ENCODE measurements at places on chromosomes 12 and 14.

- DNase-seq, result no peak
Observed at GRCh38 chr14:90654831-90655276, 161.4 kb downstream of the TTC7B start.

DNA sequence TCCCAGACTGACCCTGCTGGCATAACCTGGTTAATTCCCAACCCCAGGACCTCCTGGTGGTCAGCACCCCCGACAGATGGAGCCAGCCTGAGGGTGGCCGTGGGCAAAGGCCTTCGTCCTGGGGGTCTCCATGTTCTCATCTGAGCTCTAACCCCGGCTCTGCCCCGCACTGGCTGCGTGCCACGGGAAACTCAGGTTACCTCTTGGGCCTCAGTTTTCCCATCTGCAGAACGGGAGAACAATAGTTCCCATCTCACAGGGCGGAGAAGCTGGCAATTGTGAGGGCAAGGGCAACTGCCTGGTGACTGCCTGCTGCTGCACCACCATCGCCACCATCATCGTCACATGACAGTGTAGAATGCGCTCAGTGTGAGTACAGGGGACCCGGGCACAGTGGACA is 77.9 kb downstream of the RFLNA start:
- no peak for DNase-seq

- DNase-seq, result no peak
Observed at GRCh38 chr14:53848854-53849253, 107.8 kb downstream of the BMP4 start.

GRCh38 chr12:117261247-117261646 is 71.0 kb upstream of the FBXO21 start:
- DNase-seq, result no peak

- DNase-seq, result no peak
Observed at GRCh38 chr14:60647081-60647836, 2.0 kb downstream of the SIX1 start.

DNA sequence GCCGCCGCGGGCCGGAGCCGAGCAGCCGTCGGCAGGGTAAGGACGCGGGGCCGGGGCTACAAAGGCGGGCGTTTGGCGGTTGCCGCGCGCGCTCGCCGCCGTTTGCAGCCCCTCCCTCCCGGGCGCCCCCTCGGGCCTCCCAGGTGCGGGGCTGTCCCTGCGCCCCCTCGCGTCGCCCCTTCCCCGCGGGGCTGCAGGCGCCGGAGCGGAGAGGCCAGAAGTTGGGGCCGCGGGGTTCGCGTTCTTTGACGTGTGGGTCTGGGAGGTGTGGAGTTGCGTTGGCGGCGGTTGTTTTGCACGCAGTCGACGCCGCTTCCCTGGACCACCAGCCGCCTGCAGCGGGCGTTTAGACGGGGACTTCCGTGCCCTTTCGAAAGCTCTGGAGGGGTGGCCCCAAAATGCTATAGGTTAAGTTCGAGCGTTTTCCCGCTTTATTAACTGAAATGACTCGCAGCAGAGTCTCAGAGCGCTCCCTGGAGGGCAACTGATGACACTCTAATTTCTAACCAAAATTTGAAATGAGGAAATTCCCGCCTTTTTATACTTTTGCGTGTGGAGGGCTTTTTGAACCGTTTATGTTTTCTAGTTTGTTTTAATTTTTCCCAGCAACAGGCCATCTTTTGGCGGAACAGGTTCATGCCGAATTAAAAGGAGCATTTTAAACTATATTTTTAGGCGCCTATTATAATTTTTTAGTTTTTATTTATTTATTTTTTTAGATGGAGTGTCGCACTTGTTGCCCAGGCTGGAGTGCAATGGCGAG is 902 bp downstream of the TMPO start:
- DNase-seq, result peak; percentile 34

DNA sequence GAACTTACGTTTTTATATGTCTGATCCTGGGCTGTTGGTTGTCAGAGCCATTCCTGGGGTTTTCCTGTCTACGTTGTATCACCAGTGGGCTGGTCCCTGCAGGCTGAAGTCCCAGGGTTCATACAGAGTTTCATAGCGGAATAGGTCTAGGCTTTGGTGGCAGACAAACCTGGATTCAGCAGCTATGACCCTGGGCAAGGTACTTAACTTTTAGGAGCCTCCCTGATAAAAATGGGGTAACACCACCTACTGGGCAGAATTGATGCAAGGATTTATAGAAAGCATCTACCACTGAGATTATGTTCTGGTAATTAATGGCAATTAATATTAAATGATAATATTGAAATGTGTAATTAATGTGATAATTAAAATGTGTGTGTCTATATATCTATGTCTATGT is 141.2 kb downstream of the SYNE2 start:
- DNase-seq, result no peak

DNA sequence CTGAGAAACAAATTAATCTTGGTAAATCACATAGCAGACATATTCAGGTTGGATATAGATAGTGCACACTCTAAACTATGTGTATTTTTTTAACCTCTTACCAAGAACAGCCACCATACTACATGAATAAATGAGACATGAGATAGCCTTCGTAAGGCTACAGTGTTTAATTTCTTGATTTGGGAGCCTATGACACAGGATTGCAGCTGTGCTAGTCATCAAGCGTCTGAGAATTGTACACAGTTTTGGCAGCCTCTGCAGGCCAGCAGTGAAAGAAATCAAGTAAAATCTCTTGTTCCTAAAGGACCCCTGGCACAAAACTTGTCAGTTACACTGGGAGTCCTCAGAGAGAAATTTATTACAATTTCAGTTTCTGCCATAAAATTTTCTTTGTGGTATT is 236.1 kb downstream of the C12orf50 start:
- no peak for DNase-seq

DNA sequence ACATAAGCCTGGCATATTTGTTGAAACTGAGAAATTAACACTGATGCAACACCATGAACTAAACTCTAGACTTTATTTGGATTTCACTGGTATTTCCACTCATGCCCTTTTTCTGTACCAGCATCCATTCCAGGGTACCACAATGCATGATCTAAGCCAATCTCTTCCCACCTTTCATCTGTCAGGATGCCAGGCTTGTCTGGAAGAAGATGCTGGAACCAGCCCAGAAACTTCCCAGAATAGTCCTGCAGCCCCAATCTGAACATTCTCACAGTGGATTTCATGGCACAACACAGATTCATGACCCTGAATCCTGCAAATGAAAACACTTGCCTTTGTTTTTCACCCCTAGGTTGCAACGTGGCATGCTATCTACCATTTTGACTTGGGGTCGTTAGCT is 189.3 kb upstream of the LHX5 start:
- DNase-seq, result no peak

DNA sequence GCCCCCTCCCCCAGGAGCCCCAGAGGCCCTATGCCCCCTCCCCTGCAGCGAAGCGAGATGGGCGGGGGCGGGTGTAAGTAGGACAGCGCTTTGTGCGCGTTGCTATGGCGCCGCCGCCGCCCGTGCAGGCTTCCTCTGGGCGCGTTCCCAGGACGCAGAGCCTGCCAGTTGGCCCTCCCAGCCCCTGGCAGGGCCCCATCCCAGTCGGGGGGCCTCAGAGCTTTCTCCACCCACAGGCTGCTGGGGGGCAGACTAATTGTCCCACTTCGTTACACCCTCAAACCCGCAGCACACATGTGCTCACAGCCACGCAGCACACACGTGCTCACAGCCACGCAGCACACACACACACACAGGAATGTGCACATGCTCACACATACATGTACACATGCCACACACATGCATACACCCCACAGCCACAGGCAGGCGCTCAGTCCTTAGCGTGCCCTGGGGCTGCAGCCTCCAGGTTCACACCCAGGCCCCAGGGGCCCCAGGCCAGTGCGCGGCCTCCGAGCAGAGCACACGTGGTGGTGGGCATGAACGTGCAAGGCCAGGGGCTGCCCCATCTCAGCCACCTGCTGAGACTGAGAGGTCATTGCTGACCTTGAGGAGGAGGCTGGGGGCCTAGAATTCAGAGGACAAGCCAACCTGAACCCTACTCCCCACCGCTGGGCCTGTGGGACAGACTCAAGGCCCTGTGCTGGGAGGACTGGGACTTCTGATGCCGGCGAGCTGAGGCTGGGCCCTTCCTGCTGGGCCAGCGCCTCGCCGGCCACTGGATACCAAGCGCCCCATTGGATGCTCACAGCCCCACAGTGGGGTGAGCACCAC is 15.6 kb downstream of the TRMT61A start:
- no peak for DNase-seq

GRCh38 chr12:116067892-116068291 is 209.6 kb downstream of the MED13L start:
- no peak for DNase-seq

- no peak for DNase-seq
Observed at GRCh38 chr14:55349565-55349964, 62.1 kb downstream of the ATG14 start.

- no peak for DNase-seq
Observed at GRCh38 chr14:97603201-97603600, 806.0 kb downstream of the VRK1 start.

GRCh38 chr14:101954501-101954900 is 9.9 kb upstream of the DYNC1H1 start:
- DNase-seq, result no peak

GRCh38 chr12:123441523-123442164 is 5.2 kb upstream of the RILPL2 start:
- DNase-seq, result no peak

- no peak for DNase-seq
Observed at GRCh38 chr12:123984903-123985302, 11.9 kb downstream of the ZNF664 start.

DNA sequence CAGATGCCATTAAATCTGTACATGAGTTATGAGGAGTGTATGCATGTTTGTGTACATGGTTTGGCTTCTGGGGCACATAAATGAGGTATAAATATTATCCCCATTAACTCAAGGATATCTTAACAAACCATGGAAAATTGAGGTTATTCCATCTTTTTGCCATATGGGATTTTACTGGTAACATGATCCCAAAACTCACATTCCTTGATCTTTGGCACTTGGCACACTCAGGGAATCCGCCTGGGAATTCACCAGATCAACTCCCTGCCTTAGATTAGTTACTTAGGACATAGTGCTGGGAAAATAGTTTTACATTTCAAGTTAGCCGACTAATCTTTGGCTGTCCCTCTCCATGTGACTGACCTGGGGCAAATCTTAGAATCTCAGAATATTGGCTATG is 16.9 kb downstream of the CDKN1B start:
- no peak for DNase-seq

DNA sequence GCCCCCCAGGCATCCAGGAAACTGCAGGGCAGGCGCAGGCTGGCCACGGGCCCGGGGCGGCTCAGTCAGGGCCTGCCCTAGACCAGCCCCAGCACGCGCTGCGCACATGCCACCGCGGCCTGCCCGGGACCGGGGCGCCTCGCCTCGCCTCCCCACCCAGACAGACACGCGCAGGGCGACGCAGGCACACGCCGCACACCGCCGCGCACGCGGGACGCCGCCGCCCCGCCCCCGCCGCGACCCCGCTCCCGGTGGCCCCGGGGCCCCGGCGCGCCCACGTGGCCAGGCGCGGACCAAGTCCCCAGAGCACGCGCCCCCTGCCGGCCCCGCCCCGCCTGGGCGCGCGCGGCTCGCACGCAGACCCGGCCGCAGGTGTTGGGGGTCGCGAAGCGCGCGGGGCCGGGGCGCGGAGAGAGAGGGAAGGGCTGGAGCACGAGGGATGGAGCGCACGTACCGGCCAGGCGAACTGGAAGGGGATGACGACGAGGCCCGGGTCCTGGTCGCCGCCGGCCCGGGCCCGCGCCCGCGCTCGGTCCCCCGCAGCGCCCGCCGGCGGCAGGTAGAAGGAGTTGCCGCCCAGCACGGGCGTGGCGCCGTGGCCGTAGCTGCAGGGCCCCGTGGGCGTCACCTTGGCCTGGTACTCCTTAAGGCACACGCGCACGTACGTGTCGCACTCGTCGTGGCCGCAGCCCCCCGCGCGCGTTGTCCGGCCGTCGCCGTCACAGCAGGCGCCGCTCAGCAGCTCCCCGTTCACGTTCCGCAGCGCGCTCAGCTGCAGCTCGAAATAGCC is 1.1 kb downstream of the JAG2 start:
- no peak for DNase-seq

GRCh38 chr14:81889529-81889928 is 355.9 kb upstream of the SEL1L start:
- DNase-seq, result no peak

DNA sequence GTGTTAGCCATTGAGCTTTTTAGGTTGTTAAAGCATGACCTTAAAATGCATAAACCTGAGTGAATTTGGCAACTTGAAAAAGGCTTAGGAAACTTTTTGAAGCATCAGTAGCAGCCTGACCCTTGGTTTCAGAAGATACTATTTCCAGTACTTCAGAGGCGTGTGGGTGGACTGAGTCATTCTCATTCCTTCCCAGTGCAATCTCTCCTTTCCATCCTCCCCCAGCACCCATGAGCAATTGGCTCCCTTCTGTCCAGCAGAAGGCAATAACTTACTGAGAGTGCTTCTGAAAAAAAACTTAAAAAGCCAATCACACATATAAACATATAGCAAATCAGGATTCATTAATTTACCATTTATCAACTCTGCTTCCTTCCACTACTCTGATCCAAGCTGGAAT is 299.3 kb upstream of the STXBP6 start:
- DNase-seq, result no peak

GRCh38 chr12:128863957-128864356 is 10.7 kb downstream of the GLT1D1 start:
- no peak for DNase-seq

- no peak for DNase-seq
Observed at GRCh38 chr12:56234746-56235436, 5.0 kb downstream of the SLC39A5 start.

- no peak for DNase-seq
Observed at GRCh38 chr14:32497248-32497647, 168.2 kb downstream of the AKAP6 start.

Measured in NCI-H524 treated with DMSO at 0.1 percent for 48 hours (cell line).